ENCODE measurements at places on chromosomes 4 and X.

- no peak for DNase-seq
These were observed 27.8 kb downstream of the PIR start for GRCh38 chrX:15465347-15465746.

- DNase-seq, result no peak
These were observed 1.7 kb upstream of the PDHA2 start for GRCh38 chr4:95838192-95838591.

DNA sequence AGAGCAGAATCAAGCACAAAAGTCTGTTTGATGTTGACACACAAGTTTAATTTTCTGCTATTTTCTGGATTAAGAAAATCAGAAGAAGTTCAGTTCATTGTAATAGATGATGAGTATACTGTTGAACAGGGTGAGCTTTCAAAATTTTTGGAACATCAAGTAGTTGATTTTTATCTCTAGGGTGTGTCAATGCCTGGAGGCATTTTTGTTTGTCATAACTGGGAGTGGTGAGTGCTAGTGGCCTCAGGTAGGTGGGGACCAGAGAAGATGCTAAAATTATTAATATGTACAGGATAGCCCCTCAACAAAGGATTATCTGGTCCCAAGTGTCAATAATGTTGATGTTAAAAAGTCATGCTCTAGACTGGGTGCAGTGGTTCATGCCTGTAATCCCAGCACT, 279.7 kb upstream of the GNPDA2 start:
- DNase-seq, result no peak

- DNase-seq, result no peak
These were observed 131.8 kb upstream of the VCX start for GRCh38 chrX:7711167-7711566.

DNA sequence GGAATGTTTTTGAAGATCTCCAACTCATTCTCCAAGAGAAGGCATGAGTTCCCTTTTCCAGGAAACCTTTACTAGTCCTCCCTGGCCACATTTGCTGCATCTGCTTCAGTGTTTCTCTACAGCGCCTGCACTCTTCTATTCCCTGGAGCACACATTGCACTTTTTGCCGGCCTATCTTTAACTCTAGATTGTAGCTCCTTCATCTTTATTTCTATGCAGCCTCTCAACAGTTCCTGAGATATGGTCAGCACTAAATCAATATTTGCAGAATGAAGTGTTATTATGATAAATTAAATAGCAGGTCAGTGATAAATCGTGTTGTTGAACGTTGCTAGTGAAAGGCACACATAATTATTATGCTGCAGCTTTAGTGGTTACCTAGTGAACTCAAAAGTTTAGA, 88.3 kb downstream of the VCX3A start:
- DNase-seq, result no peak

DNA sequence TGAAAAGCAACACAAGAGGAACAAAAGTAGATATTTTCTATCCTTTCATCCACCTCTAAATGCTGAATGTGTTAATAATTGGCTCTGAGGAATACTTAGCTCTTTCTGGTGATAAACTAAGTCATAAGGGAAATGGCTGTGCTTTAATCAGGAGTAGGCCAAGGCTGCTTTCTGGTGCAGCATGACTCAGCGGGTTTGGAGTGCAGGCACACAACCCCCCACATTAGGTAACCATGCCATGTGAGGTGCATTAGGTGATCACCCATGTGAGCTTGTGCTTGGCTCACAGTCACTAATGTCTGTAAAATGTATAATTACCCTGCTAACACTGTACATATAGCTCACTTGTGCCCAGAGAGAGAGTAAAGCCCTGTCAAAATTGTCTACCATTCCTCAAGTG, 57.2 kb downstream of the USP38 start:
- DNase-seq, result no peak
